ENCODE measurements at places on chromosomes 6 and 20.
A peak's percentile ranks its signal among the peaks of the same experiment; 100 is the strongest.

DNA sequence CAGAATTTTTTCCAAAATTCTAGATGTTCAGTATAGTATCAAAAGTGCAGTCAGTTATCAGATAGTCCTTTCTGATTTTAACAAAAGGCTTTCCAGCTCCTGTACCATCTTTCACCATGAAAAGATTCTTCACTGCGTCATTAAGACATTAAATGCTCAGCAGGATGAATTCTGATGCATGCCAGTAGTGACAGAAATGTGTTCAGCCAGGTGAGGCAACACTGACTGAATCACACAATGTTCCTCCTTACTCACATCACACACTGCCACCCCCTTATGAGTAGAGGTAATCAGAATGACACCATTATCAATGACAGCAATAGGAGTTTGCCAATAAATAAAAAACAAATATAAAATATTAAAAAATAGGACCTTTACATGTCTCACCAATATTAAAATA is 426.6 kb upstream of the PLCB4 start:
- no peak for DNase-seq

- no peak for DNase-seq
Measured at GRCh38 chr20:45404438-45404837, 3.7 kb upstream of the DBNDD2 start.

- DNase-seq = no peak
Measured at GRCh38 chr6:38806271-38806670, 91.2 kb downstream of the DNAH8 start.

DNA sequence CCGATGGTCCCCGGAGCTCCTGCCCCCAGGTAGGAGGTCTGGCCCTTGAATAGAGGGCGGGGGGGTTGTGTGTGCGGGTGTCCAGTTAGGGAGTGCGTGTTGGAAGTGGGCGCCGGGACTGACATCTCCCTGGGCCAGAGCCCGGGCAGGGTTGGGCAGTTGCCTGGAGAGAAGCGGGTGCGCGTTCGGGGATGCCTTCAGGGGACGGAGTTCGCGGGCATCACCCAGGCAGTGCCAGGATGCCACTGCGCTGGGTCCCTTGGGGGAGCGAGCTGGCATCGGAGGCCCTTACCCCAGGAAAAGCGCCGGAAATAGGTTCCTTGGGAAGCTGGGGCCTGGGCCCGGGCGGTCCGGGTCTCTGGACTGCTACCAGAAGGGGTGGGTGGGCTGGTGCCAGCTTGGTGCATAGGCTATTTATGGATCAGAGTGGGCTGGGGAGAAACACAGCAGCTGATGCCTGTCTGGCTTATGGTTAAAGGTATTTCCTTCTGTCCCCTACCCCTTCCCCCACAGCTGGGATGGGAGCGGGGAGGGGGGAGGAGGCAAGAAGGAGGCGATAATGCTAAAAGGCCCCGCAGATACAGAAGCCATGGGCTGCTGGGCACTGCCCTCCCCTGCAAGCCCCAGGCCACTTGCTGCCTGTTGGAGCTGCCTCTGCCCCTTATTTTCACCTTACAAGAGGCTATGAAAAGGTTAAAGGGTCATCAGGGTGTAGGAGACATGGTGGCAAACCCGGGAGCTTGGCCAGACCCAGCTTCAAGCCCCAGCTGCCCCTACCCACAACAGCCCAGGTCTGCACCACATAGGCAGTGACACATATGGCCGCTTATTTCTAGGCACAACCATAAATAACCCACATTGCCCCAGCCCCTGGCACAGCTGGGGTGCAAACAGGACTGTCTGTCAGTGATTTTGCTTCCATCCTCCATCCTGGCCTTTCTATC is 638 bp downstream of the PACSIN1 start:
- DNase-seq = no peak

DNA sequence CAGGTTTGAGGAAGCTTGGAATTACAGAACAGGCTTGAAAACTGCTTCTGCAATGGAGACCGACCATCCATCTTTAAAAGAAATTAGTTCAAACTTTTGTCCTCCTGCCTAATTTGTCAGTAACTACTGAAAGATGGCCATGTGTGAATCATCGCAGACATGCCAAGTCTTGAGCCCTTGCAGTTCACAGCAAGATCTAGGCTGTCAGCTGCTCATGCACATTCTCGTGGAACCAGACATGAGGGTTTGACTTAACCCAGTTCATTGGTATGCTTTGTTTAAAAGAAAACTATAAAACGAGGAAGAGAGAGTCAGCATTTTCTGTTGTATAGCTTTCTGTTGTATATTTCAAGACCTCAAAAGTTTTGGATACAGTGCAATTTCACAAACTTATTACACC is 74.0 kb upstream of the SAMD5 start:
- peak; percentile 2 for DNase-seq

- no peak for DNase-seq
Measured at GRCh38 chr6:12262236-12263061, 27.7 kb upstream of the EDN1 start.

Data from stromal cell of bone marrow (primary cell).